NCI-H2029 (cell line): ENCODE measurements at places on chromosomes 2 and 18.

GRCh38 chr18:43275546-43275945, 1.7 kb downstream of the SYT4 start:
- no peak for DNase-seq

DNA sequence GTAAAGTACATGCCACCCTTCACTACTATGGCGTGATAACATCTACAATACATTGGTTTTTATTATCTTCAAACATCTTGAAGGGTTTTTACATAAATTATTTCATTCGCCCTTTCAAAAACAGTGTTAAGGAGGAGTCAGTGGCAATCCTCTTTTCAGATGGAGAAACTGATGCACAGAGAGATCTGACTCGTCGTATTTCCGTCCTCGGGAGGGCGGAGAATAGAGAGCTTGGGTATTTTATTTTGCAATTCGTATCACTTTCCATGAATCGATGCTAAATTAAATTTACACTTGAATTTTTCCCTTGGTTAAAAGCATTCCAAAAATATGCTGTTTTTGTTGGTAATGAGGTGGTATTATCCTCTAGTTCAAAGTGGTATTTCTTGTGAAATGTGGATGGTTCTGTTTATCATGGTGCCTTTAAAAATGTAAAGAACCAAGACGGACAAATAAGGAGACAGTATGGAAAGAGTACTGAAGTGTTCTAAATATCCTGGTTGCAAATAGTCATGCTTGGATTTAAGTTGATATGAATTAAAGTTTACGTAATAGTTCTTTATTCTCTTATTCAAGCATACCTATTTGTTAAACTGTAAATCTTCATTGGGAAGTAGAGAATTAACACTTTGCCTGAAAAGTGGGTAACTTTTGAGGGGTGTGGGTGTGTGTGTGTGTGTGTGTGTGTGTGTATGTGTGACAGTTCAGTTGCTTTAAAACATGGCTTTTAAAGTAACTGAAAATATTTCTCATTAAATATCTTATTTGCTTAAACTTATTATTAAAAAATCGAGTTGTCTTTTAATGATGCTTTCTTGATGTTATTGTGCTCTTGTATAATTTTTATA, 5.6 kb downstream of the PHLPP1 start:
- DNase-seq = no peak

DNA sequence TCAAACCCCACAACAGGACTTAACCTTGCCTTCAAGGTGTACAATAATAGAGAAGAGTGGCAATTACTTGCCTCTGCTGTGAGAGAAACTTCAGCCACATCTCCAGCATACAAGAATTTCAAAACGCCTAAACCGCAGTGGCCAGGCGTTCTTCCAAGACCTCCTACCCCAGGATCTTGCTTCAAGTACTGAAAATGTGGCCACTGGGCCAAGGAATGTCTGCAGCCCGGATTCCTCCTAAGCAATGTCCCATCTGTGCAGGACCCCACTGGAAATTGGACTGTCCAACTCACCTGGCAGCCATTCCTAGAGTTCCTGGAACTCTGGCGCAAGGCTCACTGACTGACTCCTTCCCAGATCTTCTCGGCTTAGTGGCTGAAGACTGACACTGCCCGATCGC, 2.8 kb upstream of the CYB5A start:
- no peak for DNase-seq

DNA sequence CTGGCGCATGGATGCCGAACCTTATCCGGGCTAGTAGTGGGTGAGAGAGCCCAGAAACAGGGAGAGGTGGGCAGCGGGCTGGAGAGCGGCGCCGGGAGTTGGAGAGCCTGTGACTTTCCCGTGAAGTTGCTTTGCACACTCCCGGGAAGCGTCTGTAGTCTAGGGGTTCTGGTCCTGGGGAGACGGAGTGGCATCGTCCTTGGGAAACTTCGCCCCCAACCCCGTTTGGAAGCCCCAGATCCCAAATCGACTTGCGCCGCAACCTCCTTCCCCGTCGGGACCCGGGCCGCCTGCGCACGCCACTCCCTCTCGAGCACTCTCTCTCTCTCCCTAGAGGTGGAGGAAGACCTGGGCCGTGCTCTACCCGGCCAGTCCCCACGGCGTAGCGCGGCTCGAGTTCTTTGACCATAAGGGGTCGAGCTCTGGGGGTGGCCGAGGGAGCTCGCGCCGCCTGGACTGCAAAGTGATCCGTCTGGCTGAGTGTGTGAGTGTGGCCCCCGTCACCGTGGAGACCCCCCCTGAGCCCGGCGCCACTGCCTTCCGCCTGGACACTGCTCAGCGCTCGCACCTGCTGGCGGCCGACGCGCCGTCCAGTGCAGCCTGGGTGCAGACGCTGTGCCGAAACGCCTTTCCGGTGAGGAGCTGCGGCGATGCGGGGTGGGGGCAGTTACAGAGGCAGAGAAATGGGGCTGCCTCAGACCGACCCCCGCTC, 456 bp downstream of the DOK1 start:
- no peak for DNase-seq

- DNase-seq = no peak
Observed at GRCh38 chr2:43367012-43367782, 140.8 kb upstream of the ZFP36L2 start.
